ENCODE measurements at places on chromosomes 4 and X.

DNA sequence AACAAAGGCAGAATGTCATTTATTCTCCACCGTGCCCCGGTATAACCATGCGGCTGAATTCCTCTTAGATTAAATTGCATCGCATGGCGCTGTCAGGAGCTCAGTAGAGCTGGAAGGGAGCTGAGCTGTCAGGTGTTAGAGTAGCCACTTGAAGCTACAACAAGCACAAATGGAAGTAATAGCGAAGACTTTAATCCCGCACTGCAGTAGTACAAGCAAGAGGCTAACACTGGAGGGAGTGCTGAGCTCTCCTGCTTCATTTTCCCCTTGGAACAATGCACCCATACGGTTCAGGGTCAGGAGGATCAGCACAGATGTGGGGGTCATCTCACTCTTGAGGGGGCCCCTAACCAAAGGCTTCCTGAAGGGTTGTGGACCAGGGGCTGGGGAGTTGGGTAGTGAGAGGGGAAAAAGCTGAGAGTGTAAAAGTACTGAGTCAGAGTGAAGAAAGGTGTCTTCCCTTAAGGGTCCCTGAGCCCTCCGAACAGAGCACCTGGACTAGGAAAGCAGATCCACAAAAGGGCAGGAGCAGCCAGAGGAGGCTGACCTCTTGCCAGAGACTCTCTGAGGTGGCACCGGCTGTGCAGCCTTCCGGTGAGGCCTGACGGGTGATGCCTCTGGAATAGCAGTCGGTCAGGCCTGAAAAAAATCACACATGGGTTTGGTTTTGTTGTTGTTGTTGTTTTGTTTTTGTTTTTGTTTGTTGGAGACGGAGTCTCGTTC, 36.0 kb upstream of the CBR4 start:
- no peak for DNase-seq

- no peak for DNase-seq
Observed at GRCh38 chr4:41384992-41385391, 128.3 kb downstream of the UCHL1 start.

DNA sequence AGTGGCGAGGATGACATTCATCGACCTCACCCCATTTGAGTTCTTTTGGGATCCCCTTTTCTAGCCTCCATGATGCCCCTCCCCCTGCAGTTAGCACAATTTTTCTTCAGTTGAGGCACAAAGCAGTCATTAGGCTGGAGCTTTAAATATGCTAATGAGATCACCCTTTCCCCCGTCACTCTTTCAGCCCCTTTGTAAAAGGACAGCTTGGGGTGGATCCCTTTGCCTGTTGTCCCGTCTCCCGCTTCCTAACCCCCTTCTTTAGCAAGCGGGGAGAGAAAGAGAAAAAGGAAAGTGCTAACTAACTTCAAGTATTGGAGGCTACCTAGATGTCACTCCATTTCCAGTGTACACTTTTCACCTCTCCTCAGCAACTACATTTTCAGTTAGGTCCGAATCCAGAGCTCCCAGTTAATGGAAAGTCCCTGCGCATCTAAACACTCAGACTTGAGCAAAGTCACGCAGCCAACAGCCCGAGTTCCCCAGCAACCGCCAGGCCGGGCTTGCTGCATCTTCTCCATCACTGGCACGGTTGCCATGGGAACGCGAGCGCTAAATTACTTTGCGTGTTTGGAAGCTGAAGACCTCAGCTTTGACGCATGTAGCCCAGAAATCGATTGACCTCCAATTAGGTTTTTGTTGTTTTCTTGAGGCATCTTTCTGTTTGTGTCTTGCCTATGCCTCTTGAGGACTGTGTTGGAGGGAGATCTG, 76.8 kb downstream of the RTL5 start:
- DNase-seq: no peak

- DNase-seq: no peak
Observed at GRCh38 chr4:36374836-36375511, 93.6 kb downstream of the DTHD1 start.

DNA sequence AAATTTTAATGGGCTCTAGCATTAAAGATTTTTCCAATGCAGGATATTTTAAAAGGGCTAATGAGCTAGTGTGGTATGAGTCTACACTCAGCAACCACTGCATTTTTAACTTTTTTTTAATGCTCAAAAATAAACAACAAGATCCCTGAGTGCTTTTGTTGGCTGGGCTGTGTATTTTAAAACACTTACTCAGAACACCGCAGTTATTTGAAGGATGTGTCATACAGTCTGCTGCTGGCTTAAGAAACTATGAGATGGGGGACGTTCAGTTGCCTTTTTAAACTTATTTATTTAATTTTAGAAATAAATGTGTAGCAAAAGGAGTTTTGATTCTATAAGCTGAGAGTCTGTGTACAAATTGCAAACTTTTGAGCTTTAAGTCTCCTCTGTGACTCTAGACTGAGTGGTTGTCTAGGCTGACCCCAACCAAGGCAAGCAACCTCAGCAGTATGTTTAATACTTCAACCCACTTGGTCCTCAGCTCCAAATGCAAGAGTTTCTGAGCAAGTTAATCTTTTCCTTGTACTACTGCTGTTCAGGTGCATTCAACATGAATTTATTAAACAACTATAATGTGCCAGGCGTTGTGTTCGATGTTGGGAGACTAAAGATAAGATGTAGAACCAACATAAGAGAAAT, 278.6 kb upstream of the DIPK2B start:
- DNase-seq: peak; percentile 88

DNA sequence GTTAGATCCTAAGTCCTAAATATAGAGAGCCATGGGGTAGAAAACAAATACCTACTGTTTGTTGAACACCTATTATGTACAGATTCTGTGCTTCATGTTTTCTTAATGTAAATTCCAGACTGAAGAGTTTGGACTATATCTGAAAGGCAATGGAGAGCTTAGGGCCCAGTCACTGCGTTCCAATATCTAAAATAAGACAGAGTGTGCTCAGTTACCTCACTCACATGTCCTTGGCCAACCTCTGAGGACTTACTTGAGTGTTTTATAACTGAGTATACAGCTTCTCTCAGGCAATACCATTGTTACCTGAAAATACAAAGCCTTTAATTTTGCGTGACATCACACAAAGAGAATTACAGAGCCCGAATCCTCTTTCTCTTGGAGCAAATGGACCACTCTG, 53.2 kb downstream of the GRIA3 start:
- no peak for DNase-seq

- DNase-seq: no peak
Observed at GRCh38 chr4:147823130-147823529, 91.2 kb downstream of the ARHGAP10 start.

DNA sequence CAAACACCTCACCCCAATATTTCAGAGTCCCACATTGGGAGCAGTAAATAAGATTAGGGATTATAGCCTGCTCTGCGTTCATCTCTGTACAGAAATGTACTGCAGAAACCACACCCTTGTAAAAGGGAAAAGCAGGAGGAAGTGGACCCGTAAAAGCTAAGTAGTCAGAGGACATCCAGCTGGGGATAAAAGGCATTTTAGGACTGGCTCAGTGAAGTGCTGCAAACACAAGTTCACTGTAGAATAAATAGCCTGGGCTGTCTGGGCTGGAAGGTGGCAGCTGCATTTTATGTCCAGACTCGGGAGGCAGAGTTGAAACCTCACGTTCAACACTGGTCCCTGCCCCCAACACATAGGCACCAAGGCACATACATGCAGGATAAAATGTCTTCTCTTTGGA, 178.7 kb upstream of the FAT1 start:
- no peak for DNase-seq

DNA sequence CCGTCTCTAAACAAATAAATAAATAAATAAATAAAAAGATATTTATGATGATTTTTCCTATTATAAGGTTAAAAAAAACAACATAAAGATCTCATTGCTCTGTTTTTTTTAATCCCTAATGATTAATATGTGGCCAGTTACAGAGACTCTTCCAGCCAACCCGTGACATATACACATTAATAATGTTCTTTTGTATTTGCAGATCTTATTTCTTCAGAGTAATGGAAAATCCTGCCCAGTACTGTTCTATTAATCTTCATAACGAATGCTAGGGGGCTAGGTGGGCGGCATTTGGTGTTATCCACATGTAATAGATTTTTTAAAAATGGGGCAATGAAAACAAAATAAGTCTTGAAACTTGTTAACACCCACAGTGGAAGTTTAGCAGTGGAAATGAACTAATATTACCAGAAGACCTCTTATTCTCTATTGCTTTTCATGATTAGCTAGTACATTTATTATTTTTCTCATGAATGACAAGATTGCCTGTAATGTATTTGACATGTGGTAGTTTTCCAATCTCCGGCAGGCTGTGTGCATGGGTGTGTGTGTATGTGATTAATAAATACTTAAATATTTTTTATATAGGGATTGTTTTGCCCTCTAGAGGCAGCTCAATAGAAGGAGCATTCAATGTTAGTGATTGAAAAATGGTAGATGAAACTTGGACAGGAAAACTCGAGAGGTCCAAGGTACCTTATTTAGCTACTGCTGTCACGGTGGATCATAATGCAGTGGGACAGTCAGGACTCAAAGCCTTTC, 457.4 kb downstream of the IL1RAPL1 start:
- DNase-seq: no peak

- DNase-seq: no peak
Observed at GRCh38 chrX:78514852-78515251, 144.3 kb downstream of the RTL3 start.

- no peak for DNase-seq
Observed at GRCh38 chr4:35700663-35701062, 543.7 kb downstream of the ARAP2 start.

DNA sequence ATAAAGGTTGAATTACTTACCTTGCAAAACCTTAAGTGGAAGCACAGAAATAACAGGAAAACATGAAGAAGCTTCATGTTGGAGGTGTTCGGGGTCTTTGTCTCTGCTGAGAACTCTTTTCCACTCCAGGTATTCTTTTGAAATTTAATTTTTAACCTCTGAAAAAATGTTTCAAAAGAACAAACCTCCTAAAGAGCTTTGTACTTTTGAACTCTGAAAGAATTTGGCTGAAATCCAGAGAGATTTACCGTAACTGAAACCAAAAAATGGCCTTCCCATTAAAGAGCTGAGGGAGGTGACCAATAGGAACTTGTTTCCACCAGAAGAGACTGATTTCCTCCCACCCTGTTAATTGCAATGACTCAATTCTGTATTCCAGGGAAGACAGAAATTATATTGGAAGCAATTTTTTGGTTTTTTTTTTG, at the start of gene CFI:
CFI (minus strand) TSS at position 105 of the 425 bp plus-strand sequence; CDS start at position 77, 28 bp downstream.
- DNase-seq: no peak

- DNase-seq: no peak
Observed at GRCh38 chr4:53840643-53841042, 223.8 kb downstream of the CHIC2 start.

DNA sequence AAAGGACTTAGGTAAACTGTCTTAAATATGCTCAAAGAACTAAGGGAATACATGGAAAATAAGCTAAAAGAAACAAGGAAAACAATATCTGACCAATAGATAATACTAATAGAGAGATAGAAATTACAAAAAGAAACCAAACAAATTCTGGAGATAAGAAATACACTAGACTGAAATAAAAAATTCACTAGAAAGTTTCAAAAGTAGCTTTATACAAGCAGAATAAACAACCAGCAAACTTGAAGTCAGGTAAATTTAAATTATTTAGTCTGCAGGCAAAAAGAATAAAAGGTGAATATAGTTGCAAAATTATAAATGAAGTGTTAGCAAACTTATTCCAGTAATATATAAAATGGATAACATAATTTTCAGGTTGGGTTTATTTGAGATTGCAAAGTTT, 760.9 kb upstream of the INTU start:
- no peak for DNase-seq

DNA sequence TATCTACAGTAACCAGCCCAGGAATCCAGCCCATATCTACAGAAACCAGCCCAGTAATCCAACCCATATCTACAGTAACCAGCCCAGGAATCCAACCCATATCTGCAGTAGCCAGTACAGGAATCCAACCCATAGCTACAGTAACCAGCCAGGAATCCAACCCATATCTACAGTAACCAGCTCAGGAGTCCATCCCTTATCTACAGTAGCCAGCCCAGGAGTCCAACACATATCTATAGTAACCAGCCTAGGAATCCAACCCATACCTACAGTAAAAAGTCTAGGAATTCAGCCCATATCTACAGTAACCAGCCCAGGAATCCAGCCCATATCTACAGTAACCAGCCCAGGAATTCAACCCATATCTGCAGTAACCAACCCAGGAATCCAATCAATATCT, 445.0 kb upstream of the BOD1L1 start:
- no peak for DNase-seq

DNA sequence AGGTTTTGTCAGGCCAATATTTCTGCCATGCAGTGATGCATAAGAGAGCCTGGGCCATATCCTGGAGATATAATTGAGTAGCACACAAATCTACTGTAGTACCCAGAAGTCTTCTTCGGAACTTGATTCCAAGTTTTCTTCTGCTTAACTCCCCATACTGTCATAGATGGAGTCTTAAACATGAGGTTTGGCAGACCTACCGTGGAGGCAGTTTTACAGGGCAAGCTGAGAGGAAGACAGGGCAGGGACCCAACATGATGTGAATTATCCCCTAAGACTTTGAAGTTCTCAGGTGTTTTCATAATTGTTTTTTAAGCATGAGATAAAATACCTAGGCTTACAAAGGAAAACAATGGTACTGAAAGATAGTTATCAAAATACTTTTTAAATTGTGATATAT, 18.2 kb downstream of the NHSL2 start:
- DNase-seq: no peak

- DNase-seq: no peak
Observed at GRCh38 chr4:113077575-113077974, 28.1 kb downstream of the ANK2 start.

DNA sequence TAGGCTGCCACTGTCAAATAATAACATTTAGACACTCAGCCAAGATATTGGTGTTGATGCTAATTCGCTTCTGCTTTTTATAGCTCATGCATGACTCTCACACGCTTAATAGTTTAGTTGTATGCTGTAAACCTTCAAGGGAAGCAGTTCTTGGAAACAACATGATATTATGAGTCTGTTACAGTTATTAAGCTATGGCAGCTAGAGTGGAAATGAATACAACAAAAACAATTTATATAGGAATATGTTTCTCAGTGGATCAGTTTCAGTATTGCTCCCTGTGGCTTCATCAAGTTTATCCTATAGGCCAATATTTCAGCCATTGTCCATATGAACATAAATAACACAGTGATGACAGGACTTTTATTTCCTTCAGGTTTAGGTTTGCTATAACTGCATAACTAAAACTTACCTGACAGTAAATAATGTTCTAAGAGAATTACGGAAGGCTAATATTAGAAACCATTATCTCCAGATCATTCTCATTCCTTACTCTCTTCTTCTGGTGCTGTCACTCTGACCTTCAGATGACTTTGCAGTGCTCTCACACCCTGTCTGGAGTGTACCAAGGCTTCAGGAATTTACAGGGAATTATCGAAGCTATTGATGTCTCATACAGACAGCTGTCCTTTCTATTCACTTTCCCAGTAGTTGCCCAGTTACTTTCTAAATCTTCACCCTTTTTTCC, 555.0 kb downstream of the ANKRD50 start:
- no peak for DNase-seq

GRCh38 chrX:39645178-39645895, 452.4 kb downstream of the BCOR start:
- peak; percentile 31 for DNase-seq

GRCh38 chr4:59664771-59665170, 1535.4 kb upstream of the ADGRL3 start:
- no peak for DNase-seq

GRCh38 chr4:104616401-104616820, 121.7 kb upstream of the CXXC4 start:
- no peak for DNase-seq

Data from AG04449 (cell line).